ENCODE measurements at places on chromosomes 7 and 10. TPM values are rescaled to one million over a fixed set of nuclear protein-coding genes. Genes with fewer than 3 reads are reported as not detected.

The VWC2 gene
- total RNA-seq: 0.25 TPM

DNA sequence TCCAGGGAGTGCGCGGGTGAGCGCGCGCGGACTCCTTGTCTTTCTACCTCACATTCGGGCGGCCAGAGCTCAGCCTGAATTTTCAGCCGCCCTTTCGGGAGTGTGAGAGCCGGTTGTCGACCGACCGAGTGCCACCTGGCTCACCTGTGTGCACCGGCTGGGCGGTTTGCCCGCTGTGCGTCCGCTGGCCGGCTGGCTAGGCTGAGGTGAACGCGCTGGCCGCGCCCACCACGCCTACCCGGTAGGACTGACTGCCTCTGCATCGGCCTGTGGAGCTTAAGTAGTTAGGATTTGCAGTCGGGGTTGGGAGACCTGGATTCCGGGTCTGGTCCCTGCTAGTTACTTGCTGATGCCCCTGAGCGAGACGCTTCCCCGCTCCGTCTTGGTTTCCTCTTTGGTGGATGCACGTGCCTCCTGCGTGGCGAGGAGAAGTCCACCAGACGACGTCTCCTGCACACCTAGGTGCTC, 553 bp downstream of the TSPAN15 start:
- peak; percentile 88 for DNase-seq

GRCh38 chr7:47950714-47951113, 2.4 kb upstream of the PKD1L1 start:
- DNase-seq: peak; percentile 66

DNA sequence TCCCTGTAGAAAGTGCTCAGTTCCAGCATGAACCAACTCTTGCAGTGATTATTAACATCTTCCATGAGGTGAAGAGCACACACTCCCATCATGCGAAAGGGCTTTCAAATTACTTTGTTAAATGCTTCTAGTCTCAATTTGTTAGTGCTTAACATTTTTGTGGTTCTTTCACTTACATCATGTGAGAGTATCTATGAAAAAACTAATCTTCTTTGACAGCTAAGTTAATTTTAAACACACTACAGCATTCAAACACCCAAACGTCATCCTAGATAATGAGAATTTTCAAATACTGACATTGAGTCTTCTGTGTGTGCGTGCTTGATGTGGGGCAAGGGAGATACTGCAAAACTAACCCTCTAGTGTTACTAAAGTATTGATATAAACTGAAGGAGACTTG, 84.8 kb downstream of the ETV1 start:
- no peak for DNase-seq

GRCh38 chr10:15742102-15742501, 22.4 kb upstream of the ITGA8 start:
- no peak for DNase-seq
